ENCODE measurements at places on chromosomes 5 and 9. TPM values are rescaled to one million over a fixed set of nuclear protein-coding genes. Genes with fewer than 3 reads are reported as not detected.

GRCh38 chr9:96540106-96540505 lies 79.5 kb downstream of the CDC14B start:
- no peak for DNase-seq

- DNase-seq = no peak
These were observed 12.5 kb downstream of the PHF2 start for GRCh38 chr9:93588641-93589609.

- no peak for DNase-seq
These were observed 180.8 kb downstream of the TMEM232 start for GRCh38 chr5:110545716-110546115.

GRCh38 chr5:158937381-158937952 lies 162.2 kb downstream of the EBF1 start:
- DNase-seq = no peak

- DNase-seq = no peak
These were observed 181.9 kb downstream of the ZNF462 start for GRCh38 chr9:107044872-107045271.

Gene MAMDC2
- 0.47 TPM for total RNA-seq

Gene SLC36A2
- total RNA-seq = not detected

All from thymus (tissue), 14 donors.